ENCODE measurements at places on chromosomes 2 and 18.

DNA sequence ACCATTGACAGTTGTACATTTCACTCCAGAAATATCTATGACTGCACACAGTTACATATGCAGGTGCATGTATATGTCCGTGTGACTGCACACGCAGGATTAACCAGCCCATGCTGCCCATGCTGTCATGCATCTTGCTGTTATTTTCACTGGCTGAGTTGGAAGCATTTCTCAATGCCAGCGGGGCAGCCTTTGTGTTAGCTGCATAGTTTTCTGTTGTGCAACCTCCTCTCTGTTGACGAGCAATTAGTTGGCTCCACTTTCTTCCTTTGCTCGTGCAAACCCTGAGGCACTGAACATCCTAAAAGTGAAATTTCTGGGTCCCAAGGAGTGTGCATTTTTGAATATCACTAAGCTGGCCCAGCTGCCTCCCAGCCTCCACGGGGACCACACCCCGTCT, 133.4 kb upstream of the GLI2 start:
- H3K4me3 ChIP-seq = no peak overlapping the region
- DNase-seq = no peak
- H3K36me3 ChIP-seq = no peaks in the 10 kb centered on the region
- peaks cover 10% of the 10 kb centered on the region for H3K27me3 ChIP-seq

DNA sequence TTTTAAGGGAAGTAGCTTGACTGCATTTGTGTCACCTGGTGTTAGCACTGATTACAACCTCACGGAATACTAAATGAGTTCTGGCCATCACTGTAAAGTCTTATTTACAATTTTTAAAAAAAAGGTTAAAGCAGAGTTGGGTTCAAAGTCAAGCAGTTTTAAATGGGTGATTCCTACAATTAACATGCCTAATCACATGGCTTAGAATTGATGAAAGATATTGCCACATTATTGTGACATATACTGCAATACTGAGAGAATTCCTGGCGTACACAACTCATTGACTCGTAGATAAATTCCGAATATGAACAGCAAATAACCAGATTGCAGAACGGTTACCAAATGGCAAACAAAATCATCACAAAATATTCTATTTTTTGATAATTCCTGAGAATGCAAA, 34.2 kb downstream of the ROCK2 start:
- no peaks in the 10 kb centered on the region for H3K27me3 ChIP-seq
- H3K4me1 ChIP-seq = peaks cover 25% of the 10 kb centered on the region
- DNase-seq = no peak
- no peak overlapping the region for H3K4me3 ChIP-seq

- no peaks in the 10 kb centered on the region for H3K4me1 ChIP-seq
- H3K27ac ChIP-seq = no peak overlapping the region
- DNase-seq = no peak
- H3K36me3 ChIP-seq = no peaks in the 10 kb centered on the region
Measured at GRCh38 chr2:211836409-211836808, 702.2 kb downstream of the ERBB4 start.

DNA sequence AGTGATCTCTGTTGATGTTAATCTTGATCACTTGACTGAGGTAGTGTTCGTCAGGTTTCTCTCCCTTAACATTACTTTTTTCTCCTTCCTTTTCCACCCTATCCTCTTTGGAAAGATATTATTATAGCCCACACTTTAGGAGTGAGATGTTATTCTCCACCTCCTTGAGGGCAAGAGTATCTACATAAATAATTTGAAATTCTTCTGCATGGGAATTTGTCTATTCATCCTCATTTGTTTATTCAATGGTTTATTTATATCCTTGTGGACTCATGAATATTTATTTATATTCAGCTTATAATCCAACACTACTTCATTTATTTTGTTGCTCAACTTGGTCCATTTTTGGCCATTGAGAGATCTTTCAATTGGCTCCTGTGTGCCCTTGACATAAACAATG, 750.4 kb downstream of the EPHA4 start:
- no peak for DNase-seq
- H3K27me3 ChIP-seq = no peaks in the 10 kb centered on the region
- H3K4me1 ChIP-seq = no peaks in the 10 kb centered on the region
- no peak overlapping the region for H3K27ac ChIP-seq
- no peak overlapping the region for H3K4me3 ChIP-seq

Measured in activated naive CD8-positive, alpha-beta T cell treated with anti-CD3 and anti-CD28 coated beads for 36 hours (primary cell).